ENCODE measurements at places on chromosomes 5 and 9. TPM values are rescaled to one million over a fixed set of nuclear protein-coding genes. Genes with fewer than 3 reads are reported as not detected.

- H3K27me3 ChIP-seq, result no peaks in the 10 kb centered on the region
- no peak overlapping the region for H3K4me3 ChIP-seq
Measured at GRCh38 chr5:164747371-164747770, 1242.0 kb downstream of the MAT2B start.

GRCh38 chr5:62184444-62184843, 121.6 kb upstream of the KIF2A start:
- no peak overlapping the region for H3K27ac ChIP-seq
- H3K4me1 ChIP-seq, result no peaks in the 10 kb centered on the region
- no peak overlapping the region for H3K4me3 ChIP-seq
- DNase-seq, result no peak
- no peaks in the 10 kb centered on the region for H3K36me3 ChIP-seq

- H3K4me3 ChIP-seq, result no peak overlapping the region
- H3K27ac ChIP-seq, result no peak overlapping the region
Measured at GRCh38 chr5:78763659-78764189, 115.2 kb upstream of the LHFPL2 start.

DNA sequence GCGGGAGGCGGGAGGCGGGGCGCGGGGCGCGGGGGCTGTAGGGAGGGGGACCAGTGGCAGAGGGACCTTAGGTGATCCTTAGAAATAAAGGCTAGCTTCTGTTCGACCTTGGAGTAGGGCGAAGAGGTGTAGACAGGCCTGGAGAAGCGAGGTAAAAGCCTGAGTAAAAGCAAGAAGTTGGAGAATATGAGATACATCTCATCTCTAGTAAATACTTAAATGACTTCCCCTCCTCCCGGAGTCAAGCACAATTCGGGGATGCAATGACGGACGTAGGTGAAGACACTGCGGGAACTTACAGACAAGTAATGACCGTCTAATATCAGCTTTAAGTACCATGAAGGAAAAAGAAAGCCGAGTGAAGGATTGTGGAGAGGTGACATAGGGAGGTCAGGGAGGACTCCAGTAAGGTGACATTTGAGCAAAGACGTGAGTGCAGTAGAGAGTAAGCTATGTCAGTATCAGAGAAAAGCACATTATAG, 466 bp downstream of the SMC2 start:
- peak overlapping the region; percentile 63 for H3K4me3 ChIP-seq
- peaks cover 31% of the 10 kb centered on the region for H3K4me1 ChIP-seq
- H3K27ac ChIP-seq, result peak overlapping the region; percentile 95
- no peak for DNase-seq
- H3K36me3 ChIP-seq, result no peaks in the 10 kb centered on the region
- no peaks in the 10 kb centered on the region for H3K27me3 ChIP-seq

- H3K27ac ChIP-seq, result no peak overlapping the region
- H3K36me3 ChIP-seq, result no peaks in the 10 kb centered on the region
- DNase-seq, result peak; percentile 18
- no peak overlapping the region for H3K4me3 ChIP-seq
- no peaks in the 10 kb centered on the region for H3K27me3 ChIP-seq
Measured at GRCh38 chr9:98234245-98234825, 21.1 kb downstream of the TBC1D2 start.

MELK gene
- 1.2 TPM for total RNA-seq

PCDHB12 gene
- total RNA-seq, result 4.3 TPM

DNA sequence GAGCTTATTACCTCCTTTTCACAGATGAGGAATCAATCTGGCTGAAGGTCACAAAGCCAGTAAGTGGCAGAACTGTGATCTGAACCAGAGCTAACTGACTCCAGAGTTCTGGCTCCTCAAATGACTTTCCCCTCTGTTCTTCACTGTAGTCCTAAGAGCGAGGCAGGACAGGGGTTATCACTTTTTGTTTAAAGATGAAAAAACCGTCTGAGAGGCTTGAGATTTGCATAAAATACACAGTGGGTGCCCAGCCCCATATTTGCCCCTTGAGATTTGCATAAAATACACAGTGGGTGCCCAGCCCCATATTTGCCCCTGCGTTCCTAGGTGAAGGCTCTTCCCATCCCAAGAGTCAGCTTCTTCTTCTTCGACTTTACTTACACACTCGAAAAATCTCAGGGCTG, 667 bp downstream of the FBXO10 start:
- DNase-seq, result no peak

DNA sequence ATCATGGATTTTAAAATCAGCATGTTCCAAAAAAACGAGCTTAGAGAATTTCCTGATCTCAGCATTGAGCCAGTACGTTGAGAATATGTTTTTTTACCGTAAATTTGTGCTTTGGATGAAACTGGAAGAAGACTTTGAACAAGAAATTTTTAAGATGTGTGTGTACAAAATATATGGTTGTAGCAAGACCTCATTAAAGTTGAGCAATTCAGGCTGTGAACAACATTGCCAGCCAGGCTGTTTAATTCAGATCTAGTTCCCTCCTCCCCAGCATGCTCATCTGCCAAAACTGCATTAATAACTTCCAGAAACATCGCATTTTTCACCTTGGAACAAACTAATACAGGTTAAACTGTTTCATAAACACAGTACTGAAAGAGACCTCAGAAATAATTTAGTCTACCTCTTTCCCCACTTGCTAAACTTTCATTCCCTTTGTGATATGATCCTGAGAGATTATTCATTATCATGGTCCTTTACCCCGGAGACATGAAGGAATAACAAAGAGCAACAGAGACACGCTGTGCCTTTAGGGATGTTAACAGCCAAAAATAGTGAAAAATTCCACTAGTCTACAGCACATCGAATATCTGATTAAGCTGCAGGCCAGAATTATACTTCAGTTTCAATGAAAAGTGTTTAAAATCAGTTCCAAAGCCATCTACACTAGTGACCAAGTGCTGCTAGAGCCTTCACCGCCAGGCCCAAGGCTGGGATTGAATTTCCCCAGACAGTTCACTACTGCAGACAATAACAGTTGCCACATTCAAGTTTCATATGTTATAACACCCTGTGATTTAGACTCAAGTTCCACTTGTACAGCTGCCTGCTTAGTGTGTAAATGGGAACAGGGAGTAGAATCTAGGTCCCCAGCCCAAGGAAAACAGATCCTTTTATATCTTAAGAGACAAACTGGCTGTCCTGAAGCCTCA, 89.6 kb downstream of the EFNA5 start:
- no peaks in the 10 kb centered on the region for H3K4me1 ChIP-seq
- DNase-seq, result no peak
- H3K4me3 ChIP-seq, result no peak overlapping the region
- peak overlapping the region; percentile 43 for H3K27ac ChIP-seq

- H3K36me3 ChIP-seq, result no peaks in the 10 kb centered on the region
- no peak overlapping the region for H3K27ac ChIP-seq
- no peak overlapping the region for H3K4me3 ChIP-seq
- H3K4me1 ChIP-seq, result no peaks in the 10 kb centered on the region
Measured at GRCh38 chr5:115471345-115472063, 73.1 kb downstream of the FEM1C start.

DNA sequence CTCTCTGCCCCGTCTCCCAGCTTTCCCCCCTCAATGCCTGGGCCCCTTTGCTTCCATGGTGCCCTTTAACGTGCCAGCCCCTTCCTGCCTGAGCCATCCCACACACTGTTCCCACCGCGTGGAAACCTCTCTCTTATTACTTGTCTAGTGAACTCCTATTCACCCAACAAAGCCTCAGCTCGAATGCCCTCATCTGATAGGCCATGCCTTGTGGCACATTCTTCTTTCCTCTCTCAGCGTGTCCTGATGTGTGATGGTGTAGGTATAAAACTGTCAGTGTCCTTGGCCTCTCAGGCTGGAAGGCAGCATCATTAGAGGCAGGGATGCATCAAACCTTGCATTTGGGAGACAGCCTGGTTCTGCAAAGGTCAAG, 152.3 kb downstream of the OLFM1 start:
- H3K27ac ChIP-seq, result no peak overlapping the region
- DNase-seq, result no peak
- H3K4me3 ChIP-seq, result no peak overlapping the region
- no peaks in the 10 kb centered on the region for H3K4me1 ChIP-seq

DNA sequence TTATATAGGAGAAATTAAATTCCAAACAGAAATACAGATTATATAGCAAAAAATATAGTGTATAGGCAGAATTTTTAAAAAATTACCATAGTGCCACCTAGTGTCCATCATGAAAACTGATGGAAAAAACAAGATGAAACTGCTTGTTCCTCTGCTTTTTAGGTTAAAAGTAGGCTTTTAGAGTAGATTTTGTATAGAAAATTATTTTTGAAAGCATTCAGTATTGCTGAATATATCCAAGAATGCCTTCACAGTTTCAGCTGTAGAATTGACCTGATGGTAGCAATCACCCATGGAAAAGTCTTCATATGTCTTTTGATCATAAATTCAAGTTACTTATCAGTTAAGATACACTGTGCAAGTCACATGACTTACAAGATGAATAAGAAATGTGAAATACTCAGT, 19.7 kb downstream of the RIOK2 start:
- H3K27me3 ChIP-seq, result no peaks in the 10 kb centered on the region
- peaks cover 5% of the 10 kb centered on the region for H3K36me3 ChIP-seq
- no peaks in the 10 kb centered on the region for H3K4me1 ChIP-seq
- H3K27ac ChIP-seq, result no peak overlapping the region
- DNase-seq, result no peak

TRMT10B gene
- total RNA-seq, result 8.7 TPM

- H3K4me1 ChIP-seq, result no peaks in the 10 kb centered on the region
- no peaks in the 10 kb centered on the region for H3K36me3 ChIP-seq
- H3K27ac ChIP-seq, result no peak overlapping the region
- DNase-seq, result no peak
- no peak overlapping the region for H3K4me3 ChIP-seq
- H3K27me3 ChIP-seq, result no peaks in the 10 kb centered on the region
Measured at GRCh38 chr5:107969847-107970246, 299.1 kb upstream of the EFNA5 start.

DNA sequence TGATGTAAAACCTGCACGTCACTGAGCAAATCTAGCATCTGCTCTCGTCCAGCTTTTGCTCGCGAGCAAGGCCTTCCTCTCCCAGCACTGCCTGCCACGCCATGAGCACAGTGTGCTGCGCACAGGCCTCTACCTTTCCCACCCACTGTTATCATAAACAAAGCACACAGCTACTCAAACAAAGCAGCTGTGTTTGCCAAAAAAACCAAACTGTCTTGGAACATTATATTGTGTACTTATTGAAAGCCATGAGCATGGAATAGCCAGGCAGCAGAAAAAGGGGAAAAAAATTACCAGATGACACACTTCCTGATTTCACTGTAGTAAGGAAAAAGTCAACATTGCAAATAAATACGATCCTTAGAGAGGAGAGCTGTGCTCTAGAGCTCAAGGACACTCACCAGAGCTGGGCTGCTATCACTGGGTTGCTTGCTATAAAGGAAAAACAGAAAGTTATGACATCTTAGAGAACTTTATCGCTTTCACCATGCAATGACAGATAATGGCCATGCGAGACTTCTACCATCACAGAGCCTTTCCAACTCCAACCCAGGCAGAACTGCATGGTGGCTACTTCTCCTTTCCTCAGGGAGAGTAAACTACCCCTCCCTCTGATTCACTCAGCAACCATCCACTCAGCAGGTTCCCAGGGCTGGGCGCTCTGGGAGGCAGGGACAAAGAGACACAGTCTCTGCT, 69.6 kb downstream of the EPB41L4B start:
- H3K27ac ChIP-seq, result no peak overlapping the region
- H3K27me3 ChIP-seq, result no peaks in the 10 kb centered on the region
- no peak overlapping the region for H3K4me3 ChIP-seq
- DNase-seq, result no peak

SCGB3A2 gene
- not detected for total RNA-seq

DNA sequence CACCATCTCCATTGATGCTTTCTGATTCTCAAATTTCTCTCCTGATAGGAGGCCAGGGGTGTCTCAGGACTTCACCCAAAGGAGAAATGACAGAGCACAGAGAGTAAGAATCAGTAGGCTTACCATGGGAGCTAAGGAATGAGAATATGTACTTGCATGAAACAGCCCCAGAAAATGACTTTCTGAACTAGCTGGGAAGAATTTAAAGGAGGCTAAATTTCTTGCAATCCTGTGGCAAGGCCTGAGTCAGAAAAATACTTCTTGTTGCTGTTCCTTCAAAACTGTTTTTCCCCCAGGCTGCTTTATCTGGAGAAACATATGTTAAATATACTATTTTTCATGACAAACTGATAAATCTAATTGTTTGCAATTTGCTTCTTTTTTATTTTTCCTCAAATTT, 53.4 kb upstream of the FBXL7 start:
- H3K4me3 ChIP-seq, result no peak overlapping the region
- H3K27me3 ChIP-seq, result no peaks in the 10 kb centered on the region
- H3K27ac ChIP-seq, result no peak overlapping the region
- DNase-seq, result no peak
- no peaks in the 10 kb centered on the region for H3K36me3 ChIP-seq

AFAP1L1 gene
- 5.6 TPM for total RNA-seq

GRCh38 chr9:131323629-131324028, 34.1 kb downstream of the PLPP7 start:
- DNase-seq, result peak; percentile 45
- H3K4me3 ChIP-seq, result no peak overlapping the region
- H3K36me3 ChIP-seq, result no peaks in the 10 kb centered on the region
- H3K27me3 ChIP-seq, result no peaks in the 10 kb centered on the region
- H3K4me1 ChIP-seq, result no peaks in the 10 kb centered on the region

DNA sequence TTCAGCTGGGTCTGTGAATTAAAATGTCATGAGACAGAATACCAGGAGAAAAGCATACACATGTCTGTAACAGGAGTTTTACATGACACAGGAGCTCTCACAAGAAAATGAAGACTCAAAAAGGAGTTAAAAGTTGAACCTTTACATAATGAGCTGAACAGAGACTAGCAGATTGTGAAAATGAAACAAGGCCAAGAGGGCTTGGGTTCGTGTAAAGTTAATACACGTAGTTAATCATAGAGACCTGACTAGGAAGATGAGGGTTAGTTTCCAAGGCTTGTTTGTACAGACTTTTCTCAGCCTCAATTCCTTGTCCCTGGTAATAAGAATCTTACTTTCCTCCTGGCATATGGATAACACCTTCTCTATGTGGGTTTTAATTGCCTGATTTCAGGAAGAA, 1294.0 kb downstream of the MAT2B start:
- no peaks in the 10 kb centered on the region for H3K4me1 ChIP-seq
- H3K27ac ChIP-seq, result no peak overlapping the region
- DNase-seq, result no peak
- no peak overlapping the region for H3K4me3 ChIP-seq
- no peaks in the 10 kb centered on the region for H3K27me3 ChIP-seq

GRCh38 chr9:105132606-105133005, 111.8 kb upstream of the SLC44A1 start:
- no peaks in the 10 kb centered on the region for H3K36me3 ChIP-seq
- no peaks in the 10 kb centered on the region for H3K4me1 ChIP-seq
- H3K27me3 ChIP-seq, result no peaks in the 10 kb centered on the region
- H3K4me3 ChIP-seq, result no peak overlapping the region
- DNase-seq, result no peak
- H3K27ac ChIP-seq, result no peak overlapping the region

SHC3 gene
- total RNA-seq, result 4.6 TPM

BNC2 gene
- 117 TPM for total RNA-seq

DOLK gene
- total RNA-seq, result 11.4 TPM

DNA sequence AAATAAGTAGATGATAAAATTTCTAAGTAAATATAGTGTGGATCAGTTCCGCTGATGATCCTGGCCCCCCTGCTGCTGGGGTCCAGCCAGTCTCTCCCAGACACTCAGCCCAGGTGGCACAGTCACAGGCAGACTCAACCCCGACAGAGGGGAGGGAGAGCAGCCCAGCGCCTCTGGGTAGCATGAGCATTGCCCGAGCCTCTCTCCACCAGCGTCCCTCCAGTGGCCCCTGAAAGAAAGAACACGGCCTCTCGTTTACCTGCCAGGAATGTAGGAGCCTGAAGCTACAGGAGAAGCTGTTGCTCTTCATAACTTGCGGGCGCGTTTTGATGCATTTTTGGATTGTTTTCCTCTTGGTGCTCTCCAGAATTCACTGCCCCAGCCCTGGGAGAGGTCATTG, 68.8 kb upstream of the ICE1 start:
- no peak for DNase-seq
- H3K27ac ChIP-seq, result no peak overlapping the region
- no peak overlapping the region for H3K4me3 ChIP-seq
- no peaks in the 10 kb centered on the region for H3K4me1 ChIP-seq
- H3K27me3 ChIP-seq, result no peaks in the 10 kb centered on the region
- no peaks in the 10 kb centered on the region for H3K36me3 ChIP-seq
